ENCODE measurements at places on chromosomes 1 and 21.

GRCh38 chr1:81455481-81455880, 345.3 kb upstream of the ADGRL2 start:
- H3K27ac ChIP-seq = no peak overlapping the region
- H3K4me1 ChIP-seq = no peaks in the 10 kb centered on the region
- no peak overlapping the region for H3K4me3 ChIP-seq
- no peaks in the 10 kb centered on the region for H3K27me3 ChIP-seq

DNA sequence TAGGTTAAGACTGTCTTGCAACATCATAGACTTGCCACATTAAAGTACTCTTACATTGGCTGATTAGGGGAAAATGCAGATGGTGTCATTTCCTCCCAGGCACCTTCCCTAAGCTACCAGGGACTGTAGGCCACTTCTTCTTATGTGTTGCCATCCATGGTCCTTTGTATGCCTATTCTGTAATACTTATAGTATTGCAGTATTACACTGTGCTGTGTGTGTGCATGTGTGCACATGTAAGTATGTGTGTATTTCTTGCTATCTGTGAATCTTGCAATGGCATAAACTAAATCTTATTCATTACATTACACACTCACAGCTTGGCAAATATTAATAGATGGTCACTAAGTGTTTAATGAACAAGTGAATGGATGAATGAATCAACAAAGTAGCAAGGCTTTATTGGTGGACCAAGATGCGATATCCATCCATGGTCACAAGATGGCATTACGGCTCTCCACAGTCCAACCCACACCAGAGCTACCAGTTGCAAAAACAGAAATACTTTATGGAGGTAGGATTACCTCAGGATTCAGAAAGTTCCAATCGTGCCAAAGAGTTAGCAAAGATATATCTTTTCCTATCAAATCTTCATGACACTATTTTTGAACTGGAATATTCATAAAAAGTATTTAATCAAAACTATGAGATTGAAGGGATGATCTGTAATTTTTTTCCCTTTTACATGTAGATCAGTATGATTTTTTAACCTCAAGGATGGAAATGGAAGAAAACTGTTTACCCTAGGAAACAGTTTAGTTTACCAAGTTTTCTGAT, 160.2 kb downstream of the DENND1B start:
- no peak overlapping the region for H3K27ac ChIP-seq
- H3K27me3 ChIP-seq = no peaks in the 10 kb centered on the region
- H3K36me3 ChIP-seq = no peaks in the 10 kb centered on the region

- H3K27me3 ChIP-seq = no peaks in the 10 kb centered on the region
- peak; percentile 71 for DNase-seq
- peak within 1 kb of the TSS; percentile 90 for H3K4me3 ChIP-seq
- peak within 1 kb of the TSS; percentile 88 for H3K27ac ChIP-seq
- H3K4me1 ChIP-seq = peaks cover 24% of the 10 kb centered on the region
Measured at GRCh38 chr1:16921391-16922185, at the start of gene CROCC. Gene CROCC (plus strand): TSS chr1:16921931. CDS start chr1:16922019, 88 bp downstream.

GRCh38 chr1:59819566-59820438, 5.1 kb downstream of the HOOK1 start:
- no peak overlapping the region for H3K27ac ChIP-seq
- peaks cover 4% of the 10 kb centered on the region for H3K4me1 ChIP-seq
- H3K36me3 ChIP-seq = peaks cover 5% of the 10 kb centered on the region
- DNase-seq = no peak

DNA sequence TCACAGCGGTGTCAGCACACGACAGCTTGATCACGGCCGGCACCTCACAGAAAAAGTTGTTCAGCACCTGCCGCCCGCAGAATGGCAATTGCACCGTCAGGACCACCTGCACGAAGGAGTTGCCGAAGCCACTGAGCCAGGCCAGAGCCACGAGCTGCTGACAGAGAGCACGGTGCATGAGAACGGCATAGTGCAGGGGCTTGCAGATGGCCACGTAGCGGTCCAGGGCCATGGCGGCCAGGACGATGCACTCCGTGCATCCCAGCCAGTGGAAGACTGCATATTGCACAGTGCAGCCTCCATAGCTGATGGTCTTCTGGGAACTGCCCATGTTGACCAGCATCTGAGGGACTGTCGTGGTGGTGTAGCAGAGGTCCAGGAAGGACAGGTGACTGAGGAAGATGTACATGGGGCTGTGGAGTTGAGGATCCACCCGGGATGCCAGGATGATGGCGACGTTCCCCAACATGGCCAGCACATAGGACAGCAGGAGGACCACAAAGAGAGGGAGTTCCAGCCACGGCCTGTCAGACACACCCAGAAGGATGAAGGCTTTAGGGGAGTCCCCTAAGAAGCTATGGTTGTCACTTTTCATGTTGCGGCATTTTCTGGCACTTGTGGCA, 6.4 kb downstream of the OR2B11 start:
- peaks cover 12% of the 10 kb centered on the region for H3K27me3 ChIP-seq
- peaks cover 11% of the 10 kb centered on the region for H3K4me1 ChIP-seq
- no peak overlapping the region for H3K27ac ChIP-seq

DNA sequence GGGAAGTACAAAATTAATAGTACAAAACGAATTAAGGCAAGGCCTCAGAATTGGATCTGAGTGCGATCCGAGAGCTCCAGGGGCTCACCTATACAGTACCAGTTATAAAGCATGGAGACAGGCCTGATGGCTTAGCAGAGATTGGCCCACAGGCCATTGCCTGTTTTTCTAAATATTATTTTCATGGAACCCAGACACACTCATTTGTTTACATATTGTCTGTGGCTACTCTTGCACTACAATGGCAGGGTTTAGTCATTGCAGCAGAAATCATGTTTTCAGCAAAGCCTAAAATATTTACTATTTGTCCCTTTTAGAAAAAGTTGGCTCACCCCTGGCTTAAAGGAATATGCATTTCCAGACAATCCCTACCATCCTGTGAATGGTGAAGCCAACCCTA, 578.9 kb downstream of the PLPP3 start:
- no peak for DNase-seq
- no peaks in the 10 kb centered on the region for H3K4me1 ChIP-seq
- no peaks in the 10 kb centered on the region for H3K27me3 ChIP-seq
- H3K36me3 ChIP-seq = no peaks in the 10 kb centered on the region
- H3K4me3 ChIP-seq = no peak overlapping the region
- H3K27ac ChIP-seq = no peak overlapping the region

DNA sequence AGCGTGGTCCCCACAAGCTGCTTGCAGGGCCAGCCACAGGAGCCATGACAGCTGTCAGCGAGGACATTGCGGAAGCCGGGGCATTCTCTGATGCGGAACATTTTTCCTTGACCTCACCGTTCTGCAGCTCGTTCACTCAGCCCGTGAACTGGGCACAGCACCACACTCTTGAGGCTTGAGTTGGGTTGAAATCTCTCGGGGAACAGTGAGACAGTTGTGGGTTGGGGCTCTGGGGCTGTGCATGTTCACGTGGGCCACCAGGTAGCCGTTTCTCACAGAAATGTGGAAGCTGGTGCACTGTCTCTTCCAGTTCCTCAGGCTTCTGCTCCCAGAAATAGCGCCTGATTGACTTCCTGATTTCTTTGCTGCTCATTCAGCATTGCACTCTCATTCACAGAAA, 69.8 kb downstream of the SPSB1 start:
- DNase-seq = no peak
- H3K27me3 ChIP-seq = no peaks in the 10 kb centered on the region
- no peak overlapping the region for H3K4me3 ChIP-seq
- no peaks in the 10 kb centered on the region for H3K36me3 ChIP-seq
- H3K4me1 ChIP-seq = no peaks in the 10 kb centered on the region
- H3K27ac ChIP-seq = no peak overlapping the region

DNA sequence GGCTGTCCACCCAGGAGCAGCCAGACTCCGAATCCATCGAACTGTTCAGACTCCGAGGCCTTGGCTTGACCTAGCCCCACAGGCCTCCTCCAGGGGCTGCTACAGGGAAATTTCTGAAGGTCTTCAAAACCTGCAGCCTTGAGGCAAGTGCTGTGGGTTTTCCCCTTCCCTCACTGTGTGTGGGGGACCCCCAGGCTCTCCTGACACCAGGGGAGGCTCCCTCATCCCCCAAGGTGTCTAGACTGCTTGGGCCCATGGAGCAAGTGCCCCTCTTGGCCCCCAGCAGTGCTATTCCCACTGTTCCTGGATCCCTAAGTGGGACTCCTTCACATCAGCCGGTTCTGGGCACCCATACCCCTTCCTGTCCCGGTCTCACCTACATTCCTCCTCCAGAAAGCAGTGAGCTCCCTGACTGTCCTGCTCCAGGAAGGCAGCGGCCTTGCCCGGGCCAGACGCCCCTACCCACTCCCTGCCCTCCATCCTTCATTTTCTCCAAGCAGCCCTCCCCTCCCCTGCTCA, 814 bp downstream of the PAQR7 start:
- H3K27ac ChIP-seq = peak overlapping the region; percentile 72
- H3K4me3 ChIP-seq = peak overlapping the region; percentile 95
- peaks cover 16% of the 10 kb centered on the region for H3K4me1 ChIP-seq
- no peaks in the 10 kb centered on the region for H3K36me3 ChIP-seq
- DNase-seq = peak; percentile 14

DNA sequence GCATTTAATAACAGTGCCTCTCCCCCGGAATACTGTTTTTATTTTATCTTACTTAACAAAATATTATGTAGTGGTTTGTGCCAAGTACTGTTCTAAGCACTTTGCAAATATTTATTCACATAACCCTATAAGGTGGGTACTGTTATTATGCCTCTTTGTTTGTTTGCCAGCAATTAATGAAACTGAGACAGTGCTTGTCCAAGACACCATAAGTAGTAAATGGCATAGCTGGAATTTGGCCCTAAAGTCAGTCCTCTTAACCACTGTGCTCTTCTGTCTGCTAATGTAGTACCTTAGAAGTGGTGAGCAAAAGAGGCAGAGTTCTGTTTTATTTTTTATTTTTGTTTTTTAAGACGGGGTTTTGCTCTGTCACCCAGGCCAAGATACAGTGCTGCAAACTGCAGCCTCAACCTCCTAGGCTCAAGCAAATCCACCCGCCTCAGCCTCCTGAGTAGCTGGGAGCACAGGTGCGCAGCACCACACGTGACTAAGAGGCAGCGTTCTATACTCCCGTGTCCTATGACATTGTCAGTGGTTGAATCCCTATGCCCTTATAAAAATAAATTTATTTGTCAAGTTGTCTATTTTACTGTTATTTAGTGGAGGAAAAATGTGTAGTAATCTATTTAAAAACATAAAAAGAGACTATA, 165.8 kb downstream of the CLEC20A start:
- no peaks in the 10 kb centered on the region for H3K4me1 ChIP-seq
- no peak overlapping the region for H3K4me3 ChIP-seq
- H3K27ac ChIP-seq = no peak overlapping the region
- H3K27me3 ChIP-seq = no peaks in the 10 kb centered on the region

DNA sequence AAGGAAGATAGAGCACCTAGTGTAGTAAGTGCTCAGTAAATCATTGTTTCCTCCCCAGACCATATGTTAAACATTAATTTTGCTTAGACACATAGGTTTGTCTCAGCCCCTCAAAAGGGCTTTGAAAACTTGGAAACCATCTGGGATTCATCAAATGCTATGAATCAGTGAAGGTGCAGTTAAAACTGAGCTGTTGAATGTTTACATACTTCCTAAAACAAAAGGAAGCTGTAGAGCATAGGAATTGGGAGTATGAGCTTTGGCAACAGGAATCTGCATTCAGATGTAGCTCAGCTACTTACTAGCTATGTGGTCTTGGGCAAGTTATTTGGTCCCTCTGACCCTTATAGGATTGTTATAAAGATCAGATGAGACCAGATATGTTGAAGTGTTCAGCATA, 18.7 kb upstream of the PODN start:
- no peak overlapping the region for H3K4me3 ChIP-seq
- no peak for DNase-seq
- no peak overlapping the region for H3K27ac ChIP-seq
- H3K36me3 ChIP-seq = peaks cover 5% of the 10 kb centered on the region

GRCh38 chr1:235074523-235075047, 54.1 kb downstream of the TOMM20 start:
- DNase-seq = peak; percentile 77
- peaks cover 34% of the 10 kb centered on the region for H3K4me1 ChIP-seq
- H3K36me3 ChIP-seq = no peaks in the 10 kb centered on the region
- no peaks in the 10 kb centered on the region for H3K27me3 ChIP-seq

DNA sequence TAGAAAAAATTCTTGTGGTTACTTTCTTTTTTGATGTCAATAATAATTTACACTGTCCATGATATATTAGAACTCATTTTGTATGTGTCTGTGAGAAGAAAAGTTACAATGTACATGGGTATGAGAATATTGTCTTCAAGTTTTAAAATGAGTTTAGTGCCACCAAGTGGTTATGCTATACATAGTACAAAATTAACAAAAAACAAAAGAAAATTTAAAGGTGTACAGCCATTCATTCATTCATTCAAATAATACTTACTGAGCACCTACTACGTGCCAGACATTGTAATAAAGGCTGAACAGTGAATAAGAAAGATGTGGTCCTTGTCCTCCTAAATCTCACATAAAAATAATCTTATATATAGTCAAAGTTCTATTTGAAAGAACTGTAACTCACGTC, 27.7 kb downstream of the UCHL5 start:
- peaks cover 17% of the 10 kb centered on the region for H3K4me1 ChIP-seq
- no peak overlapping the region for H3K27ac ChIP-seq
- no peak overlapping the region for H3K4me3 ChIP-seq
- H3K27me3 ChIP-seq = no peaks in the 10 kb centered on the region
- H3K36me3 ChIP-seq = peaks cover 27% of the 10 kb centered on the region
- DNase-seq = no peak

DNA sequence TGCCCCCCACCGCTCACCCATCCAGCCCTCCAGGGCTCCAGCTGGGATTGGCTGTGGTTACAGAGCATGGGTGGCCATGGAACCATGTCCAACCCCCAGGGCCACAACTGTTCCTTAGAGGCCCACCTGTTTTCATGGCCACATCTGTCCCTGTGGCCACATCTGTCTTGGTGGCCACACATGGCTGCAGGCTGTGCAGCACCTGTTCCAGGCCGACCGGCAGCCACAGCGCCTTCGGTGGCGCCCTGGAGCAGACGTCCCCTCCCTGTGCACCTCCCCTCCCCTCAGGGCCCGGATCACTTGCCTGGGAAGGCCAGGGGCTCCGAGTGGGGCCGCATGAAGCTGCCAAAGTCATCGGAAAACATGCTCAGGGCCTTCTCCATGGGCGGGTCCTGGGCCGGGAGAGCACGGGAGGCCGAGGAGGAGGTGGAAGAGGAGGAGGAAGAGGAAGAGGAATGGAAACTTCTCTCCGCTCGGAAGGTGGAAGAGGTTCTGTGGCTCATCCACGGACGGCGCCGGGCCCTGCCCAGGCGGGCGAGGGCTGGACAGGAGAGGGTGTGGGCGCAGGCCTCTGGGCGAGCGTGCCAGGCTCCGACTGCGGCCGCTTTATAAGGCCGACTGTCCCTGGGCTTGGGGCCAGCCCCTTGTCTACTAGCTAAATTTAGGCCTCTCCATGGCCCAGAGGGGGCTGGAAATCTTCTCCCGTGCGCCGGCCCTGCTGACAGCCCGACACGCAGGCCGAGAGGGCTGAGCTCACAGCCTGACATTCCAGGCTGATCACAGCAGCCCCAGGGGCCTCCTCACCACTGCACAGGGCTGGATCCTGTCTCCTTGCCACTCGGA, at the start of gene HSPB7:
HSPB7 (minus strand) TSS at position 583 of the 843 bp plus-strand sequence; CDS start at position 503, 80 bp downstream.
- H3K4me1 ChIP-seq = peaks cover 3% of the 10 kb centered on the region
- peaks cover 8% of the 10 kb centered on the region for H3K27me3 ChIP-seq
- no peak within 1 kb of the TSS for H3K4me3 ChIP-seq
- H3K36me3 ChIP-seq = no peaks in the 10 kb centered on the region
- H3K27ac ChIP-seq = no peak within 1 kb of the TSS

Measured in activated naive CD8-positive, alpha-beta T cell treated with anti-CD3 and anti-CD28 coated beads for 36 hours (primary cell).